ENCODE measurements at places on chromosomes 12 and 14.

DNA sequence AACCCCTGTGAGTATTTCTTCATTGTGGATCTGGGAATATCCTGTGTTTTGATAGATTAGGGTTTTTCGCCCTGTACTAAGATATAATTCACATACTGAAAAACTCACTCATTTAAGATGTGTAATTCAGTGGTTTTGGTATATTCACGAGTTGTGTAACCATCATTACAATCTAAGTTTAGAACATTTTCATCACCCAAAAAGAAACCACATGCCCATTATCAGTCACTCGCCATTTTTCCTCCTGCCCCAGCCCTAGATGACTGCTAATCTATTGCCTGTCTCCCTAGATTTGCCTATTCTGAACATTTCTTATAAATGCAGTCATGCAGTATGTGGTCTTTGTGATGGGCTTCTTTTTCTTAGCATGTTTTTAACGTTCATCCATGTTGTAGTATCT is 67.9 kb upstream of the ATF1 start:
- DNase-seq, result no peak

GRCh38 chr12:120468821-120469449 is 613 bp downstream of the SRSF9 start:
- DNase-seq, result no peak

DNA sequence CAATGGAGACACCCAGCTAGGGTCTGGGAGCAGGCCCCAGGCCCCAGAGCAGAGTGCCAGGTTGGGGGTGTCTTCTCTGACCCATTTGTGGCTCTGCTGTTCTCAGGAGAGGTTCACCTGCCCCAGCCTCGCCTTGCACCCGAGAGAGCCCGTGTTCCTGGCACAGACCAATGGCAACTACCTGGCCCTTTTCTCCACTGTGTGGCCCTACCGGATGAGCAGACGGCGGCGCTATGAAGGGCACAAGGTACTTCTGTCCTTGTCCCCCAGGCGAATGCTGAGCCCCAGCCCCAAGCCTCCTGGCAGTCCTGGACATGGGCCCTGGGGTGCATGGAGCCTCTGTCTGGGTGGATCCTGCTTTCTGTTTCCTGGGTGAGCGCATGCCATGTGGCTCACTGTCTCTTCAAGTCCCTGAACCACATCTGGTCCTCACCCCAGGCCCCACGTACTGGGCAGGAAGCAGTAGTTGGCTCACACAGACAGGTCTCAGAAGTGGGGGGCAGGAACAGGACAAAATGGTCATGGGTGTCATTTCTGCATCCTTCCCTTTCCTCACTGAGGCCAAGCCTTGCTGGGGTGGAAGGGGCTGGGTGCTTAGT is 58.2 kb downstream of the BEGAIN start:
- no peak for DNase-seq

- DNase-seq, result no peak
Observed at GRCh38 chr14:65377576-65377975, 35.0 kb upstream of the FUT8 start.

DNA sequence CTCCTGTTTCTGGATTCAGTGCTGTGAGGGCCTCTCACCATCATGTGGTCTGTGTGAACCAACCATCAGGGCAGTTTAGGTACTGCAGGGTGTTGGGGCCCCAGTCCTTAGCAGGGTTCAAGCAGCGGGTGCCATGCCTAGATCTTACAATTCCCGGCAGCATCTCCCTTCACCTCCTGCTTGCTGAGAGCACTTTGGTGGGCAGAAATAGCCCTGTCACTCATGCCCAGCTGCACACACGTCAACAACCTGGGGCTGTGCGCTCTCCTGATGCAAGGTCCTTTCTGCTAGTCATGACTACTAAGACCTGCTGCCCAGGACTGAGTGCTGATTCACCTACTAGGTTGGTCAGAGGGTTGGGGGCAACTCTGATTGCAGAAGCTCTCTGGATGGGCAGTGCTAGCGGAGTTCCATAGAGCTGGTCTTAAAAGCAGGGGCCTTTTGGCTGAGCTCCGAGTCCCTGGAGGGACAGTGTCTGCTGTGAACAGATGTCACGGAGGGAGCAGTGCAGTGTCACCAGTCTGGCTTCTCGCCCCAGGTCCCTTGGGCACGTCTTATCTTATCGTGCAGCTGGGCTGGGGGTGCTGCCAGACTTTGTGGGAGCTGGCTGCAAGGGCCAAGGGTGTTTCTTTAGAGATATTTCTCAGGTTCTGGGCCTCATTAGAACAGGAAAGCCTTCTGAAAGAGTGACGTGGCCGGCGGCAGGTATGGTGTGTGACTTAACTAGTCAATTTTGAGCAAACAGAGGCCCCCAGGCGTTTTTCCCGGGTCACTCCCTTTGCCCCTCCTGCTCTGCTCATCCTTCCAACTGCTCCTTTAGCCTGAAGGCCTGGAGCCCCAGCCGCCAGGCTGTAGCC is 71.8 kb downstream of the NINJ2 start:
- DNase-seq, result no peak

DNA sequence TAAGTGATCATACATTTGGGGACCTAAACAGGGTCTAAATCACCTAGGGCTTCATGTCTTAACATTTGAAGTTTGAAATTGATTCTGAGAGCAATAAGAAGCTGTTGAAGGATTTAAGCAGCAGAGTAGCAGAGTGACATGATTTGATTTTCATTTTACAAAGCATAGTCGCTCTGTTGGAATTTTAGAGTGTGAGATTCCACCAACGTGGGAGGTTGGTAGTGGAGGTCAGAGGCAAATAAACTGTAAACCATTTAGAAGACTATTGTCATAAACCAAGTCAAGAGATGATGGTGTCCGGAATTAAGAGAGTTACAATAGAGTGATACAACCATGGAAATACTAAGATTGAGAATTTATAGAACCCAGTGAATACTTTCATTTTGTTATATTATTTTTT is 52.7 kb upstream of the ZDHHC17 start:
- peak; percentile 70 for DNase-seq

DNA sequence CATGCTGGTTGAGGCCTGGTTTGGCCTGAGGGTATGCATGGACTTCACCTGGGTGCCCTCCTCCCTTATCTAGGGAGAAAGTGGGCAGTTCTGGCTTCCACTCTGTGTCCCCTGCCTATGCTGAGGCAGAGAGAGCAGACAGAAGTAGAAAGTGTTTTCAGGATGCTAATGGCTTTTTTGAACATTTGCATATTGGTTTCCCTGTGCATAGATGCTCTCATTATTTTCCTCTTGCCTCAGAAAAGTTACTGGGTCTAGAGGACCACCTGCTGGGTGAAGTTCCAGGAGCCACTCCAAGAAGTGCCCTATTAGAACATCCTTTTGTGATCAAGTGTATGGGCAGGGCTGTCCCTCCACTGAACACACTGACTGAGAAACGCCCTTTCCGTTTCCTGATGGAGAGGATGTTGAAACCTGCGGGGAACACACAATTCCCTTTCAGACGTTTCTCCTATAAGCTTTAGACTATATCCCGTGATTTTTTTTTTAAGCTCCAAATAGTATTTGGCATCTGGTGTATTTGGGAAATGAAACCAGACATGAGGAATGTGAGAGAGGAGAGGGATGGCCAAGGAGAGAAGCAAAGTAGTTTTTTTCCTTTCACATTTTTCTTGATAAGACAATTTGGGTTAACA is 66.6 kb downstream of the DAAM1 start:
- DNase-seq, result no peak

DNA sequence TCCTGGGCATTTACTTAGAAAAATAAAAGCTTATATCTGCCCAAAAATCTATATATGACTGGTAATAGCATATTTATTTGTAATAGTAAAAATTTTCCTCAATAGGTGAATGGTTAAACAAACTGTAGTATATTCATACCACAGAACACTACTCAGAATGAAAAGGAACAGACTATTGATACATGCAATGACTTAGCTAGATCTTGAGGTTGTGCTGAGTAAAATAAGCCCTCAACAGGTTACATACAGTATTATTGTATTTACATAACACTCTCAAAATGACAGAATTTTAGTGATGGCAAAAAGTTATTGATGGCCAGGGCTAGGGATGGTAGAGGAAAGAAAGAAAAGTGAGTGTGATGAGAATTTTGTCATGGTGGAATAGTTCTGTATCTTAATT is 178.4 kb downstream of the BMP4 start:
- no peak for DNase-seq

DNA sequence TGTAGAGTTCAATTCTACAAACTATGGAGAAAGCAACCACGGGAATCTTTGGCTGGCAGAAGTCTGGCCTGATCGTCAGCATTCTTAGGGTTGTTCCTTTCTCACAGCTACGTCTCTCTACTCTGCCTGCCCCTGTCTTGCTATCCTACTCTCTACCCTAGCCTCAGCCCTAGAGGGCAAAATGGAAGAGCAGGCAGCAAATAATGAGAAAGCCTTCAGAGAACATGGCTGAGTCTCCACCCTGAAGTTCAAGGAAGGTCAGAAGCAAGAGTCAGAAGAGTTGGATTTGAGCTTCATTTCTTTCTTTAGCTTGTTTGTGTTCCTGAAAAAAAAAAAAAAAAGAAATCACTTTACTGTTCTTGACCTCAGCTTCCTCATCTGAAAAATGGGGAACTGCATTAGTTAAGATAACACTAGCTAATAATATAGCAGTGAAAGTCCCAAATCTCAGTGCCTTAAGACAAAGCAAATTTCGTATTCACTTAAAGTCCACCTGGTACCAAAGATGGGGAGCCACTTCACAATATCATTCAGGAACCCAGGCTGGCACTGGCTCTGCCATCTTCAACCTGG is 50.2 kb upstream of the CCND2 start:
- DNase-seq, result no peak

DNA sequence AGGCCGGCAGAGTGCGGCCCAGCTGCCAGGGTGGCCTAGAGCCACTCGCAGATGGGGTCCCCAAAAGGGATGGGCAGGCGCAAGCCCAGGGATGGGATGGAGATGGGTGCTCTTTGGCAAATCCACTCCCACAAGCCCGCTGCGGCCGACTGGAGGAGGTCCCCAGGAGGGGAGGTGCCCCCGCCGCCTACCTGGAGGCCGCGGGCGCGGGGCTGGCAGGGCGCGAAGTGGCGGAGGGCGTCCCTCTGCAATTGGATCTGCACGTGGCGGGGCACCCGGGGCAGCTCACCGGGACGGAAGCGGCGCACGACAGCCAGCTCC is 730 bp downstream of the PPP1R3E start:
- DNase-seq, result no peak

GRCh38 chr12:122167356-122167925 is 6.6 kb downstream of the IL31 start:
- DNase-seq, result no peak

GRCh38 chr12:3178671-3179313 is 101.6 kb downstream of the TSPAN9 start:
- DNase-seq, result no peak

- DNase-seq, result no peak
Observed at GRCh38 chr12:46763230-46763629, 62.6 kb downstream of the SLC38A4 start.

DNA sequence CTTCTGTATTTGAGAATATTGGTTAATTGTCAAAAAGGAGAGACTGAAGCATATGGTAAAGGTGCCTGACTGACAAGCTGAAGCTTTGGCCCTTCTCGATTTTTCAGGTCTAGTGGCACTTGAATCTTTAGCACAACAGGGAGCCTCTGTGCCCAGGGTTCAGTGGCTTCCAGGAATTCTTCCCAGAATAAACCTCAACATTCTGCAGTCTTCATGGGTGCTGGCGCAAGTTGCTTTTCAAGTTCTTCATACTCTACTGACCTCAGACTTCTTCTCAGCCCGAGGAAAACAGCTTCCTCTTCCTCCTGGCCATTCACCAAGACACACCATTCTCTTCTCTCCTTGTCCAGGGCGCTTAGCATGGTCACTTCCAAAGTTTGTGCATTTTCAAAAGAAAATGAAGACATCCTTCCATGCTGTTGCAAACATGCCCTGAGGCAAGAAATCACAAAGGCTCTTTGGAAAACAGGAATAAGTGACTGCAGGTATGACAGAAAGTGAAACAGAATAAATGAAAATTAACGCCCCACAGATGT is 89.9 kb downstream of the MGST1 start:
- peak; percentile 72 for DNase-seq

- peak; percentile 66 for DNase-seq
Observed at GRCh38 chr14:89000007-89000942, 175.8 kb downstream of the TTC8 start.

DNA sequence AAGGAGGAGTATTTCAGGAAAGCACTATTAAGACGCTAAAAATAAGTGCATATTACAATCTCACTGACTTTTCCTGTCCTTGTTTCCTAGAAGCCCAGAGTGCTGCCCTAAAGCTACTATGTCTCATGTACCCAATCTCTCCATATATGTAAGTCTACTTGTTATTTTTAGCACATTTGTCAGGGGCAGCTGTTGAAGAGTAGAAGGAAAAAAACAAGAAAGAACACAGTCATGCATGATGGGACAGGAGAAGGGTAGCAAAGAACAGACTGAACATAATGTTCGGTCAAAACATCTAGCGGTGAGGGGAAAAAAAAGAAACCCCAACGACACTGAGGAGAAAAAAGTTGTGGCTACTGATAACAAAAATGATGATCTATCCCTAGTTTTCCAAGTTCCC is 14.3 kb downstream of the YBX3 start:
- no peak for DNase-seq

- no peak for DNase-seq
Observed at GRCh38 chr12:123269395-123269892, 2.2 kb downstream of the CDK2AP1 start.

- DNase-seq, result no peak
Observed at GRCh38 chr12:86104087-86104486, 152.1 kb downstream of the MGAT4C start.

DNA sequence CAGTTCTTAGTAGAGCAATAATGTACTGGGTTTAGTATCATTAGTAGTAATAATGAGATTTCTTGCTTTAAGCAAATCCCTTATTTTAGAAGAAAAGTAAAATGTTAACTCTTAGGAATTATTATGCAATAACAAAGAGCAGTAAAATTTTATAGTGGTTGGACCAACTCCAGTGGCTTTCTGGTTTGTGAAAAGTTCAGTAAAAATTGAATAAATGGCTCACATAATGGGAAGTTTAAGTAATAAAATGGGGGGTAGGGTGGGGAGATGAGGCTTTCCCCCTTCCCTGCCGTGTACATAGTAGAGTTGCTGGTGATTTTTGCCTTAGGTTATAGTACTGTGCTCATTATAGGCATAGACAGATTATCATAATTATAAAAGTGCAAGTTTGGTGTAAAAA is 250.5 kb upstream of the ATP2B1 start:
- DNase-seq, result no peak

DNA sequence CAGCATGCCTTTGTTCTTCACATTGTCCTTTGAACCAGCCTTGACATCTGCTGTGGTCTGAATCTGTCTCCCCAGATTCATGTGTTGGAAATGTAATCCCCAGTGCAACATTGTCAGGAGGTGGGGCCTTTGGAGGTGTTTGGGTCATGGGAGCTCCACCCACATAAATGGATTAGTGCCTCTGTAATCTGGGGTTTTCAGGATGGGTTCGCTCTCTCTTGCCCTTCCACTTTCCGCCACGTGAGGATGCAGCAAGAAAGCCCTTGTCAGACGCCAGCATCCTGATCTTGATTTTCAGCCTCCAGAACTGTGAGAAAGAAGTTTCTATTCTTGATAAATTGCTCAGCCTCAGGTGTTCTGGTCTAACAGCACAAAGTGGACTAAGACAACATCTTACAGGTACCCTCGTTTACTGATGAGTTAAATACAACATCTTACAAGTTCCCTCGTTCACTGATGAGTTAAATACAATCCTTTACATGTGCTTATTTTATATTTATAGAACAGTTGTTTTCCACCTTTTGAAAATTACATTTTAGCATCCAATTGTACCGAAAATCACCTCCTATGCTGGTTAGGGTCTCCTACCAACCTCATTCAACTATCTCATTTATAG is 54.4 kb upstream of the RIMBP2 start:
- DNase-seq, result no peak

GRCh38 chr12:92553389-92553788 is 149.4 kb upstream of the PLEKHG7 start:
- DNase-seq, result no peak

All from ACHN (cell line).